ENCODE measurements at places on chromosomes 1 and 21.

DNA sequence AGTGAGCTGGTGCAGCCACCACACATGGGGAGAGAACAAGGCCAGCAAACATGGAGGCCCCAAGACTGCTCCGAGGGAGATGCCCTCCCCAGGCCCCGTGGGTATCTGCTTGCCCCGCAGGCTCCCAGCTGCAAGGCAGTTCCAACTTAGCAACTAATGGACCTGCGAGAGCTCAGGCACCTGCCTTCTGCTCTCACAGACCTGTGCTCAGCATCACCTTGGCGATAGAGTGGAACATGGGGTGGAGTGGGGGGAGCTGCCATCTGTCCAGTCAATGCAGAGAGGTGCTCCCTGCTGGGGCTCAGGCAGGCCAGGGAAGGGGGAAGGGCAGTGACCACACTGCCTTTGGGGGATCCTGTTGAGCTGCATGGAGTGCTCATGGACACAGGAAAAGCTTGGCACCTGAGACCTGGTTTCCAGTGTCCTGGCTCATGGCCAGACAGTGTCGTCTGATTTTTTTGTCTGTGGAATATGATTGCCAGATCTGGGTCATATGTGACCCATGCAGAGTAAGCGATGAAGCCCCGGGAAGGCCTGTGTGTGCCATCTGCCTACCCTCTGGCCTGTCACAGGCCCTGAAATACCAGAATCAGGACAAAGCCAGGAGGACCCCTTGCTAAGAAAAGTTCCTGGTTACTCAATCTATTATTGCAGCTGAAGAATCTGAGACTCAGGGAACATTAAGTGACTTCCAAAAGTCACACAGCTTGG is 39.9 kb upstream of the TENT5C start:
- no peak for DNase-seq

- DNase-seq = no peak
Measured at GRCh38 chr1:238143038-238143437, 252.3 kb upstream of the ZP4 start.

DNA sequence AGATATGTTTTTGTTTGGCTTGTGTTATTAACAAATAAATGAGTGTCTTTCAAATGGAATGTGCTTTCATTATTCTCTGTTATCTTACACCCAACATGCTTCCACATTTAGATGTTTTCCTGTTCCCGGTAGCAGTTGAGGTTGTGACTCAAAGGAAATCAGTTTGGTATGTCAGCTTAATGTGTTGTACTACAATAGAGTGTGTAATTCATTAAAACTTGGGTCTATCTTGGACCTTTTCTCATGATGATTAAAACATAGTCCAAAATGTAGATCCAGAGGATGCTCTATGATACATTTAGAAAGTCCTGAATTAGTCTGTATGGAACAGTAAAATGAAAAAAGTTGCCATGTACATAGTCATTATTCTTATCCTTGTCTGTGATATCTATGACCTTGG is 26.7 kb downstream of the RTCA start:
- no peak for DNase-seq

GRCh38 chr1:145720878-145721671 is 1.8 kb downstream of the CD160 start:
- DNase-seq = peak; percentile 67

DNA sequence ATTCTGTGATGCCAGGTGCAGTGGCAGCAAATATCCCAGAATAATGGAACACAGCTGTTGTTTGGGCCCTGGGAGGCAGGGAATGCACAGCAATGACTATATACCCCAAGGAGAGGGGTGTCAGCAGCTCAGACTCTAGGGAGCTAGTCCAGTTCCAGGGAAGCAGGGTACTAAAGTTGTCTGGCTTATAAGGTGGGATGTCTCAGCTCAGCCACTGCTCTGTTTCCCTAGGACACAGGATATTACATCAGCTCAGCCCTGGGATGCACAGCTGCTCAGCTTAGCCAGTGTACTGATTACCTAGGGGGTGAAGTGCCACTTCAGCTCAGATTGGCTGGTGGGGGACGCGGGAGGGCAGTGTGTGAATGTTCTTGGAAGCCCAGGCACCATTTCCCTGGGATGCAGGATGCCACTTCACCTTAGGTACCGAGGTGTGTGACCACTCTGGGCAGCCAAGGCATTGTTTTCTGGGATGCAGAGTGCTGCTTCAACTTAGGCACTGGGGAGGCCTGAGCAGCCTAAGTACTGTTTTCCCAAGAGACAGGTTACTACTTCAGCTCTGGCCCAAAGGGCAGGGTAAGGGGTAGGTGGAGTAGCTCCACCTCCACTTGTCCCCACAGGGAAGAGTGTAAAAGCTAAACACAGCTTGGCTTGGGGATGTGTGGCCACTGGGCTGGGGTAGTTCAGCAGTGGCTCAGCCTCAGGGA is 59.4 kb downstream of the DIPK1A start:
- DNase-seq = no peak

- DNase-seq = no peak
Measured at GRCh38 chr1:89624314-89624713, 8.6 kb upstream of the LRRC8C start.

DNA sequence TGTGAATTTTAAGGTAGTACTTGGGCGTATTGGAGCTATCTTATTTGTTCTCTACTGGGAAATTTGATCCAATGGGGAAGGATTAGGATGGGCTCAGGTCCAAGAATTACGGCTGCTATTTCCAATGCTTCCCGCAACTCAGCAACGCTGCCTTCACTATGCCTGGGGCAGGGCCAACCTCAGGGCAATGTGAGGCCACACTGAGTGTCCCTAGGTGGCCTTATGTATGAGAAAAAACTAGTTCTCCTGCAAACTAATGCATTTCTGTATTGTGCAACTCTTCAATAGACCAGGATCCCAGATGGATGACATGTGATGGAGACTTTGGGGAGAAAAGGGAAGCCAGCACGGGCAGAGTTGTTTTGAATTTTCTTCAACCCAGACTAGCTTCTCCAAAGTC is 168.1 kb downstream of the DUSP10 start:
- no peak for DNase-seq

DNA sequence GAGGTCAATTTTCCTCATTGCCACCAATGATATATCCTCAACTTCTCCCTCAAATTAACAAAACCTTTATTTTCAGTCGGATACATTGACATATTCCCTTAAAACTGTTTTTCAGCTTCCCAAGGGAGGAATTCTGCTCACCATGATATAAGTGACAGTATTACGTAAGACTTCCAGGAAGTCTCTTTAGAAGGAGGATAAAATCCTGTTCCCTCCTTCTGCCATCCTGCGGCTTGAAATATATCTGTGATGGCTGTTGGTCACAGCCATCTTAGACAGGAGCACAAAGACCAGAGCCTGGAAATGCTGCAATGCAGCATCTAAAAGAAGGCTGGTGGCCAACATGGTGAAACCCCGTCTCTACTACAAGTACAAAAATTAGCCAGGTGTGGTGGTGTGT is 270.4 kb downstream of the GPATCH2 start:
- DNase-seq = no peak

DNA sequence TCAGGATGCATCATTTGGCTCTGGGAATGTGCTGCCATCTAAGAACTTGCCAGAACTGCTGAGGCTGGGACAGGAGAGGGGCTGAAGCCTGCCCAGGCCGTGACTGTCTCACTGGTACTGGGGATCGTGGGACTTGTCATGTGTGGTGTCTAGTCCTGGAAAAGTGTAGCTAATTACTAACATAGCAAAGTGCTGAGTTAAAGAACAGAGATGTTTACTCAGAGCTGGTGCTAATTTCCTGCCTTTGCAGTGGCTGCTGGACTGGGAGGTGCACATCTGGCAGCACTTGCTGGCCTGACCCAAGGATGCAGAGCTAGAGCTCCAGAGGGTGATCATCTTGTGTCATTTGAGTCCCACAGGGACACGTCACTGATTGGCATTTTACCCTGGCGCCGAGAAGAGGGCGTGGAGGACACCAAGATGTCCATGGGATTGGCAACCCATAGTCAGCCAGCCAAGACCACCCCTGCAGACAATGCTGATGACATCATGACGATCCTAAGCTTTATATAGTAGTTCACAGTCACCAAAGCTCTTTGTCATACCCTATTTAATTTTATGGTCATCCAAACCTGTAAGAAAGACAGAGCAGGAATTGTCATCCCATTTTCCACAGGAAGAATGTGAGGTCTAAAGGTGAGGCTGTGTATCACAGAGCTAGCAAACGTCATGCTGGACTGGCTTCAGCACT is 110.1 kb upstream of the SLC44A3 start:
- no peak for DNase-seq

DNA sequence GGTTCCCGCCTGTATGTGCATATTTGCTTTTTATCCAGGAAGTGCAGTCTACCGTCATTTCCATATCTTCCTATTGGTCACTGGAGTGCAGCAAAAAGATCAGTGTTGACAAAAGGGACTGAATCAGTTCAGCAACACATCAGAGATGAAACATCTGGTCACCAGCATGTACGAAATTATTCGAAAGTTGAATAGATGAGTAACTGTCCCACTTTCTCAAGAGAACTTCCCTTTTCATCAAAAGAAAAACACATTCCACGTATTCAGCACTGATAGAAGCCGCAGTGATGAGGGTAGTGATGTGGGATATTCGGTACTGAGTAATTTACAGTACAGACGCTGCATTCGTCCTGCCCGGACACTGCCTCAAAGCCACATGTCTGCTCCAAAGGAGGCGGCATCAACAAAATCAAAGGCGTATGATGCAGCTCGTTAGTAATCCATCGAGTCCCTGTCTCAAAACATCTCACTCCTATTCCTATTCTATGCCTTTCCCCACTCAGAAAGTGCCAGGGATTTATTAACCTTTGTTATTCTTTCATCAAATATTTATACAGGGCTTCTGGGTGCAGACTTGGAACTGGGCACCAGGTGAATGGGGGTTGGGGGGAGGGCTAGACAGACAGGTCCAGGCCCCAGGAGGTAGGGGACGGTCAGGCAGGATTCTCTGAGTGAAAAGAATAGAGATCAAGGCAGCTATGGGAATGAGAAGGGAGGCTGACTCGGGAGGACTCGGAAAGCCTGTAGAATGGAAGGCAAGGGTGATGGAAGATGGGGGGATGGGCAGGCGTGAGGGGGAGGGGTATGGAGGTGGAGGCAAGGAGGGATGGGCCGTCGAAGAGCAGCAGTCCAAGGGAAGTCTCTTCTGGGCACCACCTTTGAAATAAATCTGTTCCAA is 79.5 kb upstream of the SLC45A1 start:
- DNase-seq = no peak
